ENCODE measurements at places on chromosomes 12 and 14.

DNA sequence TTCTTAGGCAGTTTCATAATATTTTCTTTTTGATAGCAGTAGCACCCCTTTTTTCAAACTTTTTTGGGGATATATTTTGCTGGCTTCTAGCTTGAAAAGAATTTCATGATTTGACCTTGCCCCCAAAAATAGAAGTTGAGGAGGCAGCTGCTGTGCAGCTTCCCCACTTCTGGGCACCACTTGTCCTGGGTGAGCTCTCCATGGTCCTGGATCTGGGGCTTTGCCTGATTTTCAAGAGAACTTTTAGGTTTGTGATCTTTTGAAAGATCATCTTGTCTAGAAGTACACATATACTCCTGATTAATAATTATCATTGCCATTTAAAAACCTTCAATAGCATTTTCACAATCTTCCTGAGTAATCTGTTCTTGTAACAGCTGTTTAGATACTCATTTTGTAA, 271.6 kb downstream of the NPAS3 start:
- DNase-seq = no peak

DNA sequence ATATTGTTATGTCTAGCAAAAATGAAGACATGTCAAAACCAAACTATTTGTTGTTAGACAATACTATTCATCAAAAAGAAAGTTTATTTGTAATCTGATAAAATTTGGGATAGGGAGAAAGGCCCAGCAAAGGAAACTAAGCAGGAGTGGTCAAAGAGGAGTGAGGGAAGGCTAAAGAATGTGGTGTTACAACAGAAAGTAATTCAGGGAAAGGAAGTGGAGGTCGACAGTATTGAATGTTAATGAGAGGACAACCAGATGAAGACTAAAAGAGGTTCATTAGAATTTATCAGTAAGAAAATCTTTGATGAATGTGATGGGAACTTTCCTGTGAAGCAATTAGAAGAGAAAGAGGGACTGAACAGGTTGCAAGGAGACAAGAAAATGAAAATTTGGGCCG, 33.9 kb downstream of the PLCZ1 start:
- DNase-seq = no peak

GRCh38 chr12:103505371-103506236, 9.8 kb upstream of the C12orf42 start:
- no peak for DNase-seq

GRCh38 chr12:33724867-33725266, 285.2 kb upstream of the SYT10 start:
- DNase-seq = no peak

DNA sequence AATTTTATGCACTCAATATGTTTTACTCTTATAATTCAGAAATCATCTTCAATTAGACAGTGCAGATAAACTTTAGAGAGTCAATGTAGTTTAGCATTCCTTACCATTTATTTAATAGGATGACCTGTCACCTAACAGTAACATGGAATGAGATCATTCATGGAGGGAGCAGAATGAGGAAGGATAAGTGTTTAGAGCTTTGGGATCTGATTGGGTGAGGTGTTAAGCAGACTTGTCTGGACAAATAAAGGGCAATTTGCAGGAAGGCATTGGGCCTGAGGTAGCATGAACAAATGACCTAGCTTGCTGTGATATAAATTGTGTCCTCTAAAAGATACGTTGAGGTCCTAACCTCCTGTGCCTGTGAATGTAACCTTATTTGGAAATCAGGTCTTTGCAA, 187.4 kb downstream of the C12orf42 start:
- DNase-seq = no peak

- no peak for DNase-seq
Measured at GRCh38 chr14:32072676-32073075, 4.4 kb upstream of the ARHGAP5 start.

DNA sequence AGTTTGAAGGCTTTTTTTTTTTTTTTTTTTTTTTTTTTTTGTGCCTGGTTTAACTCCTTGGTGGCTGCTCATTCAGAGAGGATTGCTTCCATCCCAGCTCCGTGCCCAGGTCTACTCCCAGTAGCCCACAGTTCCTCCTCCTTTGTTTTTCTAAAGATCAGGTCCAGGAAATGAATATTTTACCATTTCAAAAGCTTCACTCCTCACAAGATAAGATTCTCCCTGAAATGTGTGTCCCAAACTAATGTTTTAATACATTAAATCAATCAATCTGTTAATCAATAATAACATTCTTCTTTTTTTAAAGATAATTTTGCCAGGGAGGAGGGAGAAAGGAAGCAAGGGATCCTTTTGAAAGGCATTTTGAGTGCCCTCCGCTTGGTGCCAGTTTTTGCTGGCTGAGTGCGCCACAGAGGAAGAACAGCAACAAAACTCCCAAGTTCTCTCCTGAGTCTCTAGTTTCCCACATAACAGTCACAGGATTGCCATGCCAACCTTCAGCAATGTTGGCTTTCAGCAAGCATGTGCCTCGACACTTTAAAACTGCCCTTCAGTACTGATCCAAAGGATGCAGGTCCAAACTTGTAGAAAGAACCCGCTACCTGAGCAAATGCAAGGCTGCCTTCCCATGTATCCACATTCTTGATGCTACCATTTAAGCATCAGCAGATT, 99.2 kb downstream of the RMST start:
- no peak for DNase-seq

DNA sequence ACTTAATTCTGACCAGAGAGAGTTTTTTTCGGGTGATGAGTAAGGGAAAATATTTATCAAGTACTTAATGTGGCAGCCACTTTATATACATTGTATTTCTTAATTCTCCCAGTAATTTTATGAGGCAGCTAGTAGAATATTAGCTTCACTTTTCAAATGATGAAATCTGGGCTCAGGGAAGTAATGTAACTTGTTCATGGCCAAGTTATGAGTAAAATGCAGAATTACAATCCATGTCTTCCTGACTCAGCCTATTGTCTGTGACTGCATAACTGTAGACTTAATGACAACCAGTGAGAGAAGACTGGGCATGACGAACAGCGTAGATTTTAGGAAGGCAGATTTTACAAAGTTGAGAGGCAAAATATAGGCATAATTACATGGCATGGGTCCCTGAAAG, 106.7 kb upstream of the MIS18BP1 start:
- DNase-seq = no peak

- DNase-seq = no peak
Measured at GRCh38 chr12:71193041-71193440, 35.2 kb upstream of the TSPAN8 start.

GRCh38 chr12:12779529-12779928, 5.9 kb upstream of the APOLD1 start:
- no peak for DNase-seq

GRCh38 chr12:113820309-113820708, 145.8 kb downstream of the RBM19 start:
- DNase-seq = no peak

DNA sequence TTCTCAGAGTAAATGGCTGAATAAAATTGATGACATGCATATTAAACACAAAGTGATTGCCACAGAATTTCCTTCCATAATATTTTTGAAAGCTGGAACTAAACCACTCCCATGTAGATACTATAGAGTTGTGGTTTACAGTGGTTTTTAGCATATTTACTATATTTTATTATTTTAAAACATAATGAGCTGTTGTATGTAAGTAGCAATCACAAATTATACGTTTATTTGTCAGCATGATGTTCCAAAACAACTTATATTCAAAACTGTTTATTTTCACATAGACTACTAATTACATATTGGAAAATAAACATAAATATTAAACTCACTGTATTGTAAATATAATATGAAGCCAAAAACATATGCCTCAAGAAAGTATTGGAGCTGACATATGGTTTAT, 77.2 kb downstream of the NAV3 start:
- no peak for DNase-seq

DNA sequence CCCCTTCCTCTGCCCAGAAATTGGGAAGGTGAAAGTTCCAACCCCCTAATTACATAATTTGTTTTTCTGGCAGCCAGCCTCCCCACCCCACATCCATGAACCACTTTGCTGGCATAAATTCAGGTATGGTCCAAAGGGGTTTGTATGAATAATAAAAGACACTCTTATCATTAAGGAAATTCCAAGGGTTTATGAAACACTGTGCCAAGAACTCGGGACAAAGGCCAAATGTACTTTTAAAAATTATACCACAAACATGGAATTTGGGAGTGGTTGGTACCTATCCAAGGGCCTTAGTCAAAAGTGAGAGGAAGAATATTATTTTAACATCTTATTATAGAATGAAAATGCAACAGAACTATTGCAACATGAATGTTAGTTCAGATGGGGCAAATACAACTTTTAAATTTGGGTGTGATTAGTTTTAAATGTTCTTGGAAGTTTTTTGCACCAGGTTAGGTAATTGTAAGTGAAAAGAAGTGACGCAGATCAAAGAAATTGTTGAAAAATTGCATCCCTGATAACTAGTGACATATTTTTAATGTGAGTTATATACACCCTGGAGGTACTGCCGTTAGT, 217.8 kb downstream of the TMEM117 start:
- DNase-seq = no peak

DNA sequence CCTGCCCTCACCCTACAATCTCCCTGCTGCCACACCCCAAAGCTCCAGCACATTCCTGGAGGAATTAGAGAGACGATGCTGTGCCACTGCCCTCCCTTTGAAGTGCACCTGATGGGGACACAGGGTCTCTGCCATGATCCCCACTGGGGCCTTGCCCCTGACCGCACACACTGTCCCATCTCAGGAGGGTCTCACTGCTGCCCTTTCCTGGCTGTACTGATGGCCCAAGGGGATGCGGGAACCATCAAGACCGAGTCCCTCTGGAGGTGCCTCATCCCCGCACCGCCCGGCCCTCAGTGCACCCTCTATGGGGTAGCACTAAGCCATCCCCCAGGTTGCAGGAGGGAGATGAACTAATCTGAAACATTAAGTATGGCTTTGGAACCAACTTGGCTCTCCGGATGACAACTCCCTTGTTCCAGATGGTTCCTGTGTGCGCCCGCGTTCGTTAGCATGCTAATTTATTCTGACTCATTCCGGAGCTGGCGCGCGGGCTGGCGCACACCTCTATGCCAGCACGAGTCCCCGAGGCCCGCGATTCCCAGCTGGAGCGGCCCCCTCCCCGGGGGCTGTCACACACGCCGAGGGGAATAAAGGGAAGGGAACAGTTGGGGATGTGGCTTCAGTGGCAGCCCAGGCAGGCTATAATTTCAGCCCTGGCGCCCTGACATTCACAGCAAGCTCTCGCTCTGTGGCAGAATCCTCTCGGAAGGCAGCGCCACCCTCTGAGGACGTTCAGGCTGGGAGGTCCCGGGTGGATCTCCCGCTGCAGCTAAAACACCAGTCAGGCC, 34.2 kb upstream of the C14orf180 start:
- peak; percentile 33 for DNase-seq

DNA sequence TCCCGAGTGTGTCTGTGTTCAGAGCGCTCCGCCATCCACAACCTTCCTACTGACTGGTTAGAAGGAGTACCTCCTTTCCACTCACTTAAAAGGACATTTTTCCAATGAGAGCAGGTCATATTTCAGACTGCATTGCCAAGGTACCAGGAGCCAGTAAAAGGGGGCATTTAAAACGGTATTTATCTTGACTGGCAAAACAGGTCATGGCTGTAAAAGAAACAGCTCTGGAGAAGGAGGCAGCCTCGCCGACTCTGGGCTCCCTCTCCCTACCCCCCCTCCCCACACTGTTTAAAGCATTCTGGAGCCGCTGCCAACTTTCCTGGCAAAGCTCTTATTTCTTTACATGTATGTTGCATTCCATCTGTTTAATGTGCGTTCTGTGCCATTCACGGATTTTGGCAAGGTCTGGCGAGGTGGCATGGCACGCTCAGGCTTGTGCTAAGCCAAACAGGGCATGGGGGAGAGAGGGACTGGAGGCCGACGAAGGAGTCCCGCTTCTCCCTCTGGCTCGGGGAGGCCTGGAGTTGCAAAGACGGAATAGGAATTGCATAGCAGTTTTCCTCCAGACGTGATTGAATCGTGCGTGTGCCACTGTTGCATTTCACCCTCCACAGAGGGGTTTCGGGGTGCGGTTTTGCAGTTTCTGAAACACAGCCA, 41.2 kb upstream of the MED13L start:
- DNase-seq = no peak

- no peak for DNase-seq
Measured at GRCh38 chr12:5587711-5588121, 155.8 kb downstream of the NTF3 start.

GRCh38 chr12:21190016-21190415, 59.0 kb downstream of the SLCO1B1 start:
- DNase-seq = no peak

DNA sequence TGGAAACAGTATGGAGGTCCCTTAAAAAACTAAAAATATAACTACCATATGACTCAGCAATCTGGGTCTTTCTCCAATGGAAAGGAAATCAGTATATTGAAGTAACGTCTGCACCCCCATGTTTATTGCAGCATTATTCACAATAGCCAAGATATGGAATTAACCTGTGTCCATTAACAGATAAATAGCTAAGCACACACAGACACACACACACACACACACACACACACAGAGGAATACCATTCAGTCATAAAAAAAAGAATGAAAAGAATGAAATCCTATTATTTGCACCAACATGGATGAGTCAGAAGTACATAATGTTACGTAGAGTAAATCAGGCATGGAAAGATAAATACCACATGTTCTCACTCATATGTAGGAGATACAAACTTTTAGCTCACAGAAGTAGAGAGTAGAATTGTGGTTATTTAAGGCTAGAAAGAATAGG, 4.7 kb downstream of the KLRK1 start:
- DNase-seq = no peak

DNA sequence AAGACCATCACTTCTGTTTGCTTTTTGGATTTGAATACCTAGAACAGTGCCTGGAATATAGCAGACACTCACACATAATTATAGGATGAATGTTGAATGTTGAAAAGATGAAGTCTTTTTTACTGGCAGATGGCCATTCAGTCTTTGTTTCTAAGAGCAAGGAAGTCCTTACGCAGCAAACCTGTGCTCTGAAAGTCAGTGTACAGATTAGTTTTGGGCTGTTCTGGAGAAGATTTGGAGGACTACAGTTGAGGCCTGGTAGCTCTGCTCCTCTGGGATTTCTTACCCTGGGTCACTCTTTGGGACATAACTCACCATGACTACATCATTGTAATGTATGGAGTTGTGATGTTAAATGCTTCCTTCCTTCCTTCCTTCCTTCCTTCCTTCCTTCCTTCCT, 3.3 kb downstream of the OR4E2 start:
- DNase-seq = no peak

GRCh38 chr12:31440134-31440533, 114.2 kb upstream of the SINHCAF start:
- DNase-seq = no peak

- DNase-seq = no peak
Measured at GRCh38 chr12:24560192-24560775, 388.6 kb downstream of the BCAT1 start.

DNA sequence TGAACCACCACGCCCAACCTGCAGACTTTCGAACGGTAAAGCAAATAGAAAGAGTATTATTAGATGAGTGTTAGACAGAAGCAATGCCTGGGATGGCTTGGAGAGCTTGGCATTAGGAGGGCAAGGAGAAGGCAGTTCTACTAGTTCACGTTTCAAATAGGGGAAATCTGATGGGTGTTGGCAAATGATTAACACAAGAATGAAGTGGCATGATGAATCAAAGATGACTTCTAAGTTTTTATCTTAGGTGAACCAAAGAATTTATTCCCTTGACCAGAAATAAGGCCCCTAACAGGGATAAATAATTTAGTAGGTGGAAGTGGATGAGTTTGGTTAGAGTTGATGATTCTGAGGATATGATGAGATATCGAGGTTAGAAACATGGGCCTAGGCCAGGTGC, 38.5 kb downstream of the DRAM1 start:
- DNase-seq = no peak

- DNase-seq = no peak
Measured at GRCh38 chr12:121871467-121871866, 12.8 kb upstream of the HPD start.

All from putamen (tissue), 1 donor.